ENCODE measurements at places on chromosomes 3 and 15.
A peak's percentile ranks its signal among the peaks of the same experiment; 100 is the strongest.

DNA sequence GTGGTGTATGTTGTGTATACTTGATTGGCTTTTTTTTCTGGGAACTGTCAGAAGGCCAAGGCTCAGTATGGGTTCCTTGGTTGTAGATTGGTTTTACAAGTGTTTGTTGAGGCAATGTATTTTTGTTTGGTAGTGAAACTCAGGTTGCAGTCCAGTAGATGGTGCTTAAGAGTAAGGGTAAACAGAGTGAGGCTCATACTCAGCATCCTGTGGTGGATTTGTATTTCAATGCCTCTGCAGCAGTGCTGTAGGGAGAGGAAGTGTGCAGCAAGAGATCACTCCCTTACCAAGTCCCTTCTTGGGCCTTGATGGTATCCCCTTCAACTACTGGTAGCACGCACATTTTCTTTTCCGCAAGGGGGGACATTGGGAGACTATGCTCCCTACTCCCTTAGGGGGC lies 428.5 kb upstream of the CNTN3 start:
- DNase-seq, result no peak

- DNase-seq, result no peak
Measured at GRCh38 chr3:122977746-122978466, 49.7 kb downstream of the SEMA5B start.

DNA sequence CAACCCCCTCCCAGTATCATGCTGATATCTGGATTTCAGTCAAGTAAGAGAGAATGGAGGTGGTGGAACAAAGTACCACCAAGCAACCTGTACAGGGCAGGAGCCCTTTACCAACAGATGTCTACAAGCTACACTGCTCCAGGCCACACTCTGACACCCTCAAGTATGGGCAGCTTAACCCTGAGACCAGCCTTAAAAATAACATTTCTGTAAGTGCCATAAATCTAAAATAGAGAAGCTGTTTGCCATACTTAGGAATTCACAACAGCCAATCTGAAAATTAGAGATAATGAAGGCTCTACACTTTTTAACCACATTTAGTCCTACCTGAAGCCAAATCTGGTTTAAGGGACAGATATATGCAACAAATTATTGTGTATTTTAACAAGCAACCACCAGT lies 59.7 kb downstream of the C3orf70 start:
- no peak for DNase-seq

DNA sequence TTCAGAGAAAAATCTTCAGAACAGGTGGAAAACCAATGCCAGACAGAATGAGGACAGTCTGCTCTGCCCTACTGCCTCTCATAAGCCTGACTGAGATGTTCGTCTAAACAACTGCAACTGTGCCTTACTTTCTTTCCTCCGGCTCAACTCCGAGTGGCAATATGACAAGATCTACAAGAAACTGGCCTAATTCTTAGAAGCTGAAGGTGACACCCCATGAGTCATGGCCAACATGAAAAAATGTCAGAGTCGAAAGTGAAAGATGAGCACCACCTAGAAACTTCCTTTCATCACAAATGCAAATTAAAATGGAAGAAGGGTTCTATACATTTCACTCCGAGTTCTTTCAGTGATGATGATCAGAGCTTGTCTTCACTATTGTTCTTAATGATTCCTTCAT lies 12.9 kb downstream of the PCYT1A start:
- DNase-seq, result no peak

DNA sequence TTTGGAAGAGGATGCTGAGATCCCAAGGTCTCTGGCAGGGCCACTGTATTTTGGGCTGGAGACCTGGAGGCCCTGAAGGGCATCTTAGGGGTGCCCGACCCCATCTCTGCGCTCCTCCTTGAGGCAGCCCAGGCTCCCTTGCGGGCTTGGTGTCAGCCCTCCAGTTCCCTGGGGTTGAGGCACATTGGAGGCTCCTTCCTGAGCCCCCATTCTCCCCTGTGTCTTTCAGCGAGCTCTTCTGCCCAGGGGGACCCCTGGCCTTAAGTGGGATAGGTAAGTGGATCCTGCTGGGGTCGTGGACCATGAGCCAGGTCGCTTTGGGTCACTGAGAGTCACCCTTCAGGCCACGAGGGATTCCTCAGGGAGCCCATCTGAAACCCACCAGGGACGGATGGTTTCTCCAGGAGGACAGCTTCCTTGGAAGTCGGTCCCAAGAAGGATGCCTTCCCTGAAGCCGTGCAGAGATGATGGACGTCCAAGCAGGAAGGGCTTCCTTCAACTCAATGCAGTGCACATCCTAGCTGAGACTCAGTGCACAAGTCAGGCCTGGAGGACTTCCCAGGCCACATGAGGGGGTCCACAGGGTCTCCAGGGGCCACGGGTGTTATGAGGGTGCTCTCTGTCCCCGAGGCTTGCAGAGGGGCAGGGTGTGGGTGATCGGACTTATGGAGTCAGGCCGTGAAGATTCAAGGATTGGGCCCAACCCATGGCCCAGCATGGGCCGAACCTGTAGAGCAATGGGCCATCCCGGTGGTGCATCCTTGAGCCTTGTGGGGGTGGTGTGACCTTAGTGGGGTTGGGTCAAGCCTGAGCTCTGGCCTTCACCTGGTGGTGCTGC lies 224.3 kb downstream of the SNRPN start:
- no peak for DNase-seq

- no peak for DNase-seq
Measured at GRCh38 chr15:72936237-72936636, 116.0 kb upstream of the NEO1 start.

GRCh38 chr15:68524753-68525584 lies 53.8 kb upstream of the CORO2B start:
- DNase-seq, result peak; percentile 77

DNA sequence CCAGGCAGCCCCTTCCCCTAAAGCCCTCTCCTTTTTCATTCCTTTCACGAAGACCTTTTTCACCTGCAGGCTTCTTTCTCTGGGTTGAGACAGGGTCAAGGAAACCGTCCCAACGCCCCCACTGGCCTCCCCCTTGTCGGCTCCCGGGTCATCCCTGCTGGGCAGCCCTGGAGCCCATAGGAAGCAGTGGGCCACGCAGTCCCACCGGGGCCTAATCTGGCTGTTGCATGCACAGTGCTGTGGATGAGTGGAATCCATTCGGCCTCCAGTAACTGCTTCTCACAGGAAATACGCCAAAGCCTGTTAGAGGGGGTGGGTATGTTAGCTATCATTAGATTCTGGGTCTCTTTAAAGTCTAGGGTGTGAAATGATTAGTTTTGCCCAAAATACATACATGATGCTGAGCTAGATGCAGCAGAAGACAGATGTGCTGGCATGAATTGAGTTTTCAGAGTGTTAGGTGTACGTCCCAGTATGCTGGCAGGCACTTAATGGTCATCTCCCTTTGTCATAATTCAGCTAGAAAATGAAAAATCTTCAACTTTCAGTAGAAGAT lies 16.6 kb downstream of the LYSMD4 start:
- DNase-seq, result no peak

DNA sequence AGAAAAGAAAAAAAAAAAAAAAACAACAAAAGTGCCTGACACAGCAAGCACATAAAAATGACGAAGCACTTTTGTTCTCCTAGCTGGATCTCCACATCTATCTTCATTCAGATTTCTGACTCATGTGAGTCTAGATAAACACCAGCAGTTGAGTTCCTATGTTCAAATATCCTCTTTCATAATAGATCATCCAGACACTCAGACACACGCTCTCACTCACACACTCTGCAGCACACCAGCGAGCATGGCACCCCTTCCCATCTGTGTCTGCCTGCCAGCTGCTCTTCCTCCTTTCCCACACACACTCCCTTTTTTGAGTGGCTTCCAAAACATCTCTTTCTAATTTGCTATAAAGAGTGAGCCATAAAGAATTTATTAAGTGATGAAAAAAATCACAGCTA lies 19.8 kb upstream of the CELF6 start:
- peak; percentile 90 for DNase-seq

DNA sequence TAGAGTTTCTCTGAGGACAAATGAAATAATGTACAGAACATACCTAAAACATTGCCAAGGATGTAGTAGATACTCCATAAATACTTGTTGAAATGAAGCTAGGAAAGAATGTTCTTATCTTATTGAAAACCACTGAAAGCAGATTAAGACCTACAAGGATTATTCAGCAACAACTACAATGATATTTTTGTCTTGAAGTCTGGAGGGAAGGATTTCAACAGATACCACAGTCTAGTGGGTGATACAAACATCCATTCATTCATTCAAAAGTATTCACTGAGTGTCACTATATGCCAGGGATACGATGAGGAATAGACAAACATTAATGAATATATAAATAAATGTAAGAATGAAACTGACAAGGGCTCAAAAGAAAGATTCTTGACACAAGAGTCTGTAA lies 74.7 kb upstream of the THBS1 start:
- no peak for DNase-seq

DNA sequence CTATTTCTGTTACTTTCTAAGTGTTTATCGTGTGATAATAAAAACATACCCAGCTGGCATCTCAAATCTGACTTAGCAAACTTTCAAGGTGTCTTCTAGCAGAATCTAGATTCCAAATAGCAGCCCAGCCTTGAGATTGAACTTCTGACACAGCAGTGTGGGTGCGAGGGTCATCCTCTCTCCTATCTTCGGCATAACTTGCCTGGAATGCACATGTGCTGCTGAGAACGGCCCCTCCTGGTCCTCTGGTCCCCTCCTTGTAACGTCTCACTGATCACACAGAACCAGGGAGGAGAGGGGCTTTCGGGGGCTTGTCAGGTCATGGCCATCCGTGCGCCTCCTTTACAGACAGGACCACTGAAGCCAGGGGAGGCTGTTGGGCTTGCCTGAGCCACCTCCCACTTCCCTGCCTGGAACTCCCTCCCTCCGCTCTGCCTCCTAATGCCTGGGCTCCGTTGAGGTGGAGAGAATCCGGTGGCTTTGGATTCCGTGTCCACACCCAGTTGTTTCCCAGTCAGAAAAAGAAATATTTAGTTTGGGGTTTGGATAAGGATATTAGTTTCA lies 344.4 kb upstream of the C2CD4B start:
- no peak for DNase-seq

GRCh38 chr3:60160111-60160821 lies 1091.0 kb downstream of the FHIT start:
- no peak for DNase-seq

DNA sequence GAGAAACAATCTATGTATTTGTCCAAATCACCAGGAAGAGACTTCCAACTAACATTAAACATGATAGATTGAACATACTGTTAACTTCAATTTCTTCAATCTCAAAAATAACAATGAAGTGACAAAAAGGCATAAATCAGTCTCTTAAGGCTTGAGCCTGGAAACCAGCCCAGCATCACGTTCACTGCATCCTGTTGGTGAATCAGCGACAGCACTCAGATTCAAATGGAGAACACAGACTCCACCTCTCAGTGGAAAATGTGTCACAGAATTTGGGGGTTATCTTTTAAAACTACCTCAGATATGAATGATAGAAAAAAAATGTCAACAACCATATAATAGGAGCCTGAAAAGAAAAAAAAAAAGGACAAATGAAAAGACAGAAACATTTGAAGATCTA lies 212.0 kb downstream of the MINAR1 start:
- DNase-seq, result no peak

DNA sequence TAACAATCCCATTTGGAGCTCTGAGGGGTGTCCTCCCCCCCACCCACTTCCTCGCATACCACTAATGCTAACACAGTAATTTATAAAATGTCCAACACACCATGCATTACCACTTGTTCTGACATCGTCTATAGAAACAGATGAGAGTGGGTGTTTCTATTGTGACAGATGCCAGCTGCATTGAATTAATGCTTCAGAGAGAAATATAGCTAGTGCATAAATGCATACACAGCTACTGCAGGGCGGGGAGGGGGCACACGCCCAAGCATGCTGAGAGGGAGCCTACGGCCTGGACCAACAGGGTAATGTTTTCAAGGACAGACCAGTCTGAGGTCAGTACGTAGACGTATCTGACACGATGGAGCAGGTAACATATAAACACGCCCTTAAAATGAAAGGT lies 106.0 kb upstream of the FEZF2 start:
- DNase-seq, result no peak
